Ovary (tissue), 10 donors: ENCODE measurements at places on chromosomes 4 and X. TPM values are rescaled to one million over a fixed set of nuclear protein-coding genes. Genes with fewer than 3 reads are reported as not detected.

Gene DRD5
- 0.12 TPM for total RNA-seq

- no peaks in the 10 kb centered on the region for H3K27me3 ChIP-seq
- H3K4me1 ChIP-seq = no peaks in the 10 kb centered on the region
- no peak overlapping the region for H3K4me3 ChIP-seq
Observed at GRCh38 chr4:41400296-41400695, 137.7 kb upstream of the LIMCH1 start.

GRCh38 chr4:5186271-5187064 is 135.2 kb downstream of the STK32B start:
- no peaks in the 10 kb centered on the region for H3K27me3 ChIP-seq
- no peaks in the 10 kb centered on the region for H3K4me1 ChIP-seq
- no peaks in the 10 kb centered on the region for H3K36me3 ChIP-seq
- no peak overlapping the region for H3K4me3 ChIP-seq
- H3K27ac ChIP-seq = no peak overlapping the region

- H3K4me3 ChIP-seq = no peak overlapping the region
- DNase-seq = no peak
- no peaks in the 10 kb centered on the region for H3K4me1 ChIP-seq
- no peaks in the 10 kb centered on the region for H3K27me3 ChIP-seq
- no peaks in the 10 kb centered on the region for H3K36me3 ChIP-seq
- H3K27ac ChIP-seq = no peak overlapping the region
Observed at GRCh38 chr4:88350786-88351185, 27.9 kb upstream of the HERC6 start.
